Stimulated activated CD8-positive, alpha-beta memory T cell treated with anti-CD3 and anti-CD28 coated beads, Interleukin-2, amount 100 ng/mL, for 1 hour (primary cell): ENCODE measurements at places on chromosomes 5 and 9.

DNA sequence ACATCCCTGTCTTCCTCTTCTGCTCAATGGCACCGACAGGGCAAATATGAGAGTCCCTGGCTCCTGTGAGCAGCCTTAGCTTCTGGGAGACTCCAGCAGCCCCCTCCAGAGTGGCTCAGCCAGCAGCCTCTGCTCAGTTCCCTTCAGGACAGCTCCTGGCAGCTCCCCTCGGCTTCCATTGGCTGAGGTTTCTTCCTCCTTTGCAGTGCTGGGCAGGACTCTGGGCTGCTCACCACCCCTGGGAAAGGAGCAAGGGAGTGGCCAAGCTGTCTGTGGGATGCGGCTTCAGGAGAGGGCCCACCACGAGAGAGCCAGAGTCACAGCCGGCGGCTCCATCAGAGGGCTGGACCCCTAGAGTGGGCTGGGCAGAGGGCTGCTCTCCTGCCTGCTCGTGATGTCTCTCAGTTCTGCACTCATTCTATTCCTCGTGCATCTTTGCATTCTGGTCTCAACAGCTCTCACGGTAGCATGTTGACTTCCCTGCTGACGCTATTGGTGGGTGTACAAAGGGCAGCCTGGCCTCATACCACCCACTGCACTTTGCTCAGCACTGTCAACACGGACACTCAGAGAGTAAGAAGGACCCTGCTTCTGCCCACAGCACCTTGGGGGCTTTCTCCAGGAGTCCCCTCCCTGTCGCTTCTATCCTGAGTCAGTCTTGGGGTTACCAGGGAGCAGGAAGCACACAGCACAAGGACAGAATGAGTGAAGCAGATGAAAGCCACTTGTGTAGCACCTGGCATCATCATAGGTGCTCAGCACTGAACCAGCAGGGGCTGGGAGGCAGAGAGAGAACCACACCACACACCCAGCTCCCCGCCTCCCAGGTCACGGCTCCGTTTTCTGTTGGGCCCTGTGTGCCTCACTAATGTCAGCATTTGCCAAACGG lies 80.9 kb upstream of the ALDH1B1 start:
- no peak for DNase-seq

- no peak for DNase-seq
Measured at GRCh38 chr5:106766916-106767315, 903.8 kb downstream of the EFNA5 start.

- no peak for DNase-seq
Measured at GRCh38 chr5:11007269-11007870, 246.3 kb upstream of the DAP start.

- DNase-seq: no peak
Measured at GRCh38 chr5:74575741-74576538, 64.6 kb downstream of the ENC1 start.

GRCh38 chr5:135608761-135609443 lies 30.1 kb upstream of the CXCL14 start:
- no peak for DNase-seq

DNA sequence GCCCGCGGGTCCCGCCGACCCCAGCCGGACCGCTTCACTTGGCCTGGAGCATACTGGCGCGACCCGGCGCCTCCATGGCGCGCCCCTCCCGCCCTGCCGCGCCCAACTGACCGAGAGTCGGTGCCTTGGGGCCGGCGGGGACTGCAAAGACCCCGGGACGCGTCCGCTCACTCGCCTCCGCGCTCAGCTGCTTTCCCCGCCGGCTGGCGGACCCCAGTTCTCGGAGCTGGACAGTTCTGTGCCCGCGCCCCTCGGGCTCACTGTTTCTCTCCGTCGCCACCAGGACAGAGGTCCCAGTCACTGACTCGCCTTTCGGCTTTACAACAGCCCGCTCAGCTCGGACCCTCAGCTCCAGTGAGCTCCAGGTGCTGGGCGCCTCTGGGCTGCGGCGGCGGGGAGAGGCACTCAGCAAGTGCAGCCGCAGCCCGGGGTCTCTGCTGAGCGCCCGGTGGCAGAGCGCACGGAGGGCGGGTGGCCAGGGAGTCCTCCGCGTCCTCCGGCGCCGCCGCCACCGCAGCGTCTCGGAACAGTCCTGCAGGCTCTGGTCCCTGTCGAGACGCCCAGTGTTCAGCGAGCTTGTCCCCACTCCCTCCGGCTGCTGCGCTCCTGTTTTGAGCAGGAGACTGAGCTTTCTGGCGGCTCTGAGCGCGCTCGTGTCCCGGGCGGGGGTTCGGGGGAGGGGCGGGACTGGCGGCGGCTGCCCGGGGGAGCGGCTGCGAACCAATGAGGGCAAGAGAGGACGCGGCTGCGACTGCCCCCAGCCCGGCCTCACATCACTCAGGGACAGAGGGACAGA lies at the start of gene SMIM32:
SMIM32 (minus strand) TSS at position 637 of the 796 bp plus-strand sequence. CDS start 638 bp downstream, outside the sequence.
- no peak for DNase-seq

- DNase-seq: no peak
Measured at GRCh38 chr5:172679628-172680212, 38.7 kb downstream of the NEURL1B start.

DNA sequence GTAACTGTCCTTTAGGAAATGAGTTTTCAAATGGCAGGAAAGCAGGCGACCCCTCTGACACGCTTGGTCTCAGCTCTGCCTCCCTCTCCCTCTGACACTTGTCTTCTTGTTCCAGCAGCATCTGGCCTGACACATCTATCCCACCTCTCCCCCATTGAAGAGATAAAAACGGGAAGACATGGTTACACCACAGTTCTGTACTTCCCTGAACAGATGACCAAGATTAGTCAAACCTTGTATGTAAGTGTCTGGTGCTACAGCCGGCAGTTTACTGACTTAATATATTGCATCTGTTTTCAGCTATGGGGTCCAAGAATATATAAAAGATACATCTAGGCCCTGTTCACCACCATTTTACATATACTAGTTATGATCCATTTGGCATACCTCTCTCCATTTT lies 29.6 kb upstream of the MLLT3 start:
- DNase-seq: no peak

DNA sequence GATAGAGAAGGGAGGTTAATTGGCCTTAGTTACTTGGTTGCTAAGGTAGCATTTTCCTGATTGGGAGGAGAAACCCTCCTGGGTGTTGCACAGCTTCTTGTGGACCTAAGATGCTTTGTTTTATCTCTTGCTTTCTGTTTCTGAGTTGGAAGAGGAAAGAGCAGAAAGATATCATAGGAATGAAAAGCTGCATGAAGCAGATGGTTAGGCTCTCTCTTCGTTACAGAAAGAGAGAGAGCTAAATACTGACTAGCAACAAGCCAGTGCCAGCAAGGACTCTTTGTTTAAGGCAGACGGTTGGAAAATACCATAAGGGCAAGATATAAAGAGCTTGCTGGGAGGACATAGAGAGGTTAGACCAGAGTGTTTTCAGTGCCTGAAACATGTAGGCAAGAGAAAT lies 103.1 kb downstream of the ATG10 start:
- DNase-seq: no peak

GRCh38 chr9:105188746-105189145 lies 55.7 kb upstream of the SLC44A1 start:
- DNase-seq: no peak

DNA sequence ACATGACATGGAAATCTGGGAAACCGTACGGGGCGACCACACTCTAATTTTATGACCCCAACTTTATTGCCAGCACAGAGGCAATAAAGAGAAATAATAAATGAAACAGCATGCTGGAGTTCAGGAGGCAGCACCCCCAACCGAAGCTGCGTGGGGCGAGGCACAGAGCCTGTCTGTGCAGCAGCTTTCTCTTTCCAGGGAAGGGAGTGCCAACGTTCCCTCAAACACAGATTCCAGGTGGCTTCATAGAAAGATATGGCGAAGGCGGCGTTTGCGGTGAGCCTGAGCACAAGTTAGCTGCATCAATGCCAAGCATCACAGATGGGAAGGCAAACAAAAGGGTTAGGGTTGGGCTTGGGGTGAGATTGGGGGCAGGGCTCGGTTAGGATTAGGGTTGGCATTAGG lies 114.8 kb downstream of the HSD17B3 start:
- no peak for DNase-seq

DNA sequence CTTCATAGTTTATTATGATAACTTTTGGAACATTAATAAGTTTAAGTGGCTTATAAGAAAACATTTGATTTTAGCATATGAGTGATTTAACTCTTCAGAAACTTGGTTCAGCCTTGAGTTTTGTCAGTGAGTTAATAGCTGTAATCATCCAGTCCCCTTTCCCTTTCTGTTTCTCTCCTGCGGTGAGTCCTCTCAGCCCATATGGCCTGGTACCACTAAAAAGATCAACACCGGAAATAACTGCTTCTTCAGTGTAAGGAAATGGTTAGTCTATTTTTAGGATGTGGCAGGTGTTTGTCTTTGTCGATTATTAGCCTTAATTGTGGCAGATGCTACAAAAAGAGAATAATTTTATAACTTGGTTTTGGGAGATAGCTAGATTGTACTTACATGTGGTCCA lies 120.2 kb upstream of the GRHPR start:
- no peak for DNase-seq

GRCh38 chr9:136300016-136300545 lies 3.8 kb downstream of the CCDC187 start:
- no peak for DNase-seq

GRCh38 chr5:78811866-78812265 lies 163.3 kb upstream of the LHFPL2 start:
- DNase-seq: no peak

- DNase-seq: no peak
Measured at GRCh38 chr9:86978922-86979474, 31.7 kb upstream of the GAS1 start.

DNA sequence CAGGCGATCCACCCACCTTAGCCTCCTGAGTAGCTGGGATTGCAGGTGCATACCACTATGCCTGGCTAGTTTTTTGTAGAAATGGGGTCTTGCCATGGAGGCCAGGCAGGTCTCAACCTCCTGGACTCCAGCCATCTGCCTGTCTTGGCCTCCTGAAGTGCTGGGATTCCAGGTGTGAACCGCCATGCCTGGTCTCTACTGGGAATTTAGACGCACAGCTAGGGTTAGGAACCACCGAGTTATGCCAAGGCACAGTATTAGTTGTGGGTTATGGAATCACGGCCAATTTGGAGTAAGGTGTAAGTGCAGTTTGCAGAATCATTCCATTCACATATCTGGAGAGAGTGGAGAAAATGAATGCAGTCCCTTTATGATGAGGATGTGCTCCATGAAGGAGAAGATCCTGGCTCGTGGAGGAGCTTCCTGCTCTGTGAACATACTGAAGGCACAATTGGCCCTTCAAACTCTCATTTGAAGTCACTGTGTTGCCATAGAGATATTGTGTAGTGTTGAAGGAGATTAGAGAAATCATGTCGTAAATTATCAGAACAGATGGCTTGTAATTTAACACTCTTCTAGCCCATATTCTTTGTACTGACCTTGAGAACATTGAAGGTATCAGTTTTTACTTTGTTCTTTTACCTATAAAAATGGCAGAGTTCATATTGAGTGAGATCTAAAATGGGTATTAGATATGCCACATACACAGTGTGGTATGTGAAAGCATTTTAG lies 18.8 kb downstream of the TRIO start:
- DNase-seq: no peak

DNA sequence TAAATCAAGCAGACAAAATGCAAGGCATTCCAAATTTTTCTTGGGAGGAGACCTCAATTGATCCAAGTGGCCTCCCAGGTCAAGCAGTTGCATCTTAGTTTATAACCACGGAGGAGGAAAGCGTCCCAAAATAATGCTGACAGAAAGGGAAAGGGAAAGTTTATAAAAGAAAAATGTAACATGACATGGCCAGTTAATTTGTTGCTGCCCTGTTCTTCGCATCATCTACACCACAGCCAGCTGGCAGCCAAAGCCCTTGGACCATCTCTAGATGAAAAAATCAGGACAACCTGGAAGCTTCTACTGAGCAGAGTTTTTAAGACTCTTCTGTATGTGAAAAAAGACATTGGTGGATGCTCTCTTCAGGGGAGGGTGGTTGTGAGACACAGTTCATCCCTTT lies 128.8 kb upstream of the FBXL7 start:
- no peak for DNase-seq
